T-helper 2 cell (primary cell): ENCODE measurements at places on chromosomes 5 and 9.

GRCh38 chr5:178326374-178326715 is 93.7 kb upstream of the PHYKPL start:
- DNase-seq: no peak

GRCh38 chr5:110956913-110957813 is 114.3 kb upstream of the TSLP start:
- no peak for DNase-seq

DNA sequence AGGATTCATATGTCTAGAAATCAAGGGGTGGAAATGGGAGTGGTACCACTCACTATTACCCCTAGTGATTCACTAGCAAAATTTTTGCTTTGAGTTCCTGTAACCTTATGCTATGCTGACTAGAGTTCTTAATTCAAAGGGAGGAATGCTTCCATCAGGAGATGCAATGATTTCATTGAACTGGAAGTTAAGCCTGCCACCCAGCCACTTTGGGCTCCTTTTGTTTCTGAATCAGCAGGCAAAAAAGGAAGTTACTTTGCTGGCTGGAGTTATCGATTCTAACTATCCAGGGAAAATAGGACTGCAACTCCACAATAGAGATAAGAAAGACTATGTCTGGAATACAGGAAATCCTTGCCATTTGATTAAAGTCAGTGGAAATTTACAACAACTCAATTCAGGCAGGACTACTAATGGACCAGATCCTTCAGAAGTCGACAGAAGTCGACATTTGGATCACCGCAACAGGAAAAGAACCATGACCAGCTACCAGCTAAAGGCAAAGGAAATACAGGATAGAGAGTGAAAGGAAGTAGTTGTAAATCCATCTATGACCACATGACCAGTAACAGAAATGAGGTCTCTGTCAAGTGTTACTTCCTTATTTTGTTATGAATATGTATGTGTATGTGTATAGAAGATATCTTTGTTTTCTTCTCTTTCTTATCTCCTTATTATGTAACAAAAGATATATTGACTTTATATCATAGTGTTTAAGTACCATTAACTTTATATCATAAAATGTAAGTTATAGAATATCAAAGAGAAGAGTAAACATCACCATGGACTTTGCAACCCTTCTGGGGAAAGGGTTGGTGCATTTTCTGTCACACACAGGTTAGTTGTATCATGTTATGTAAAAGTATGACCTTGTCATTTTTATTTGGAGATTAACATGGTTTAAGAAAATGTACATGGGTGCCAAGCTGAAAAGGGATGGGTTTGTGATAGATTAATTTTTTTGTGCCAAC is 198.7 kb upstream of the HAPLN1 start:
- no peak for DNase-seq

GRCh38 chr5:175521313-175521833 is 43.0 kb downstream of the SFXN1 start:
- peak; percentile 53 for DNase-seq

DNA sequence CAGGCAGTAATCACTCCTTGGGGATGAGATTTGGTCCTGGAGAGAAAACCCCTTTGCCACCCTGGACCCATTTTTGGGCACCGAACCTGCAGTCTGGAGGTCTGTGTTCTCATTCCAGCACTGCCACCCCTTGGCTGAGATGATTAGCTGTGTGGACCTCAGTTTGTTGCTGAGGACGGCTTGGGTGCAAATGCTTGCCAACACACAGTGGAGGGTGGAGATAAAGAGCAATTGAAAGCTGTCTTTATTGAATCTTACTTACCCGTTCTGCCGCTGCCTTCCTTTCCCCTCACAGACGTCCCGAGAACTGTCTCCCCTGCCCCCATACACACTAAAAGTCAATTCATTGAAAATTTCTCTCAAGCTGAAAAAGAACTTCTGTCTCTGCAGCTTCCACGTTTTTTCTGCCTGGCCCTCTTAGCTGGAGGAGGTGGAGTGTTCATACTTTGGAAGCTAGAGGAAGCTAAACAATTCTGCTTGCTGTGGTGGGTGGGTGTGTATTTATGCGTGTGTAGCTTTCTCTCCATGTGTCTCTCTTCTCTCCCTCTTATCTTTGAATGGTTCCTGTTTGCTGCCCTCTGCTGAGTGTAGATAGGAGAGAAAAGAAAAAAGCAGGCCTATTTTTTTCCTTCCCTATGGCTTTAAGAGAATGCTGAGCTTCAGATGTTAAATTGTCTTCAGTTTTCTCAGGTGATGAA is 6.6 kb downstream of the GALNT10 start:
- DNase-seq: peak; percentile 24

- no peak for DNase-seq
Measured at GRCh38 chr9:25990376-25990775, 312.1 kb upstream of the TUSC1 start.

- DNase-seq: no peak
Measured at GRCh38 chr5:56479126-56479525, 246.0 kb upstream of the ANKRD55 start.

- no peak for DNase-seq
Measured at GRCh38 chr5:55682071-55682470, 30.1 kb downstream of the SLC38A9 start.

GRCh38 chr5:36052538-36052937 is 14.1 kb downstream of the UGT3A2 start:
- DNase-seq: no peak

- DNase-seq: no peak
Measured at GRCh38 chr5:172455511-172456061, 1.3 kb upstream of the SH3PXD2B start.

- DNase-seq: no peak
Measured at GRCh38 chr5:8349855-8350254, 480.9 kb downstream of the MTRR start.

GRCh38 chr5:174503461-174504265 is 220.7 kb upstream of the MSX2 start:
- no peak for DNase-seq

- DNase-seq: no peak
Measured at GRCh38 chr5:16879191-16879590, 56.9 kb downstream of the MYO10 start.

DNA sequence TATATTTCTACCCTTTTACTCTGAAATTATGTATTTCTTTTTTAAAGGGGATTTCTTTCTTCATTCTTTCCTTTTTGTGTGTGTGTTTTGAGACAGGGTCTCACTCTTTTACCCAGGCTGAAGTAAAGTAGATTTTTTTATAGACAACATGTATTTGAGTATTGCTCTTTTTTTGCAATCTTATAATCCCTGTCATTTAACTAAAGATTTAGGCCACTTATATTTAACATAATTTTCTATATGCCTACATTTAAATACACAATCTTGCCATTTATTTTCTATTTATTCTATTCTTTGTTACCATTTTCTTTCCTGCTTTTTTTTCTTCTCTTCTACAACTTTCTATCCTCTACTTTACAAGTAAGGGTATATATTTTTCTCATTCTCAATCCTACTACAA is 416.0 kb upstream of the IRX2 start:
- no peak for DNase-seq

GRCh38 chr5:57338068-57338867 is 144.3 kb downstream of the ACTBL2 start:
- peak; percentile 54 for DNase-seq

DNA sequence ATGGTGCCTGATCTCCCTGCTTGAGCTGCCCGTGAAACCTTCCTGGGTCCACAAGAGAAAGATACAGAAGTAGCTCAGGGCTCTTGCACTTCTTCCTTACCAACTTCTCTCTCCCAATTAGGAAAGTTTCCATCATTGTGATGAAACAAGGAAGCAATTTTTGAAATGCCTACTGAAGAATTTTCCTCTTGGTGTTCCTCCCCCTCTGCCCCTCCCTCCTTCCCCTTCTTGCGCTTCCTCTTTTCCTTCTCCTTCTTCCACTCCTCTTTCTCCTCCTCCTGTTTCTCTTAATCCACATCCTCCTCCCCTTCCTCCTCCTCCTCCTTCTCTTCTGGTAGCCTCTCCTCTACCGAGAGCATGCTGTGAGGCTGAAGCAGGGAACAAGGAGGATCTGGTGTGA is 36.3 kb upstream of the OTULINL start:
- DNase-seq: no peak

DNA sequence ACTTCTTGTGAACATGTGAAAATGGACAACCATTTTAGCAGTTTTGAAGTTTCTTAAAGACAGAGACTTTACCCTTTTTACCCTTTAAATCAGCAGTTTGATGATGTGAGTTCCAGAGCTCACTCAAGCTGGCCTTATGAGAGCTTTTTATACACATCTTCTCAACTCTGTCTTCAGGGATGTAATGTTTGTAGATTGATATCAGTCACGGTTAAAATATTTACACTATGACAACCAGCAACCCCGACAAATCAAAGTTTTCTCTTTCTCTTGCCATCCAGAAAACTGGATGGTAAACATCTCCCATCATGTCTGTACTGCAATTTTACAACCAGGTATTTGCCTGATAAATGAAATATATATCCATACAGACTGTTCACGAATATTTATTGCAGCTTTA is 233.4 kb upstream of the ST8SIA4 start:
- DNase-seq: no peak

DNA sequence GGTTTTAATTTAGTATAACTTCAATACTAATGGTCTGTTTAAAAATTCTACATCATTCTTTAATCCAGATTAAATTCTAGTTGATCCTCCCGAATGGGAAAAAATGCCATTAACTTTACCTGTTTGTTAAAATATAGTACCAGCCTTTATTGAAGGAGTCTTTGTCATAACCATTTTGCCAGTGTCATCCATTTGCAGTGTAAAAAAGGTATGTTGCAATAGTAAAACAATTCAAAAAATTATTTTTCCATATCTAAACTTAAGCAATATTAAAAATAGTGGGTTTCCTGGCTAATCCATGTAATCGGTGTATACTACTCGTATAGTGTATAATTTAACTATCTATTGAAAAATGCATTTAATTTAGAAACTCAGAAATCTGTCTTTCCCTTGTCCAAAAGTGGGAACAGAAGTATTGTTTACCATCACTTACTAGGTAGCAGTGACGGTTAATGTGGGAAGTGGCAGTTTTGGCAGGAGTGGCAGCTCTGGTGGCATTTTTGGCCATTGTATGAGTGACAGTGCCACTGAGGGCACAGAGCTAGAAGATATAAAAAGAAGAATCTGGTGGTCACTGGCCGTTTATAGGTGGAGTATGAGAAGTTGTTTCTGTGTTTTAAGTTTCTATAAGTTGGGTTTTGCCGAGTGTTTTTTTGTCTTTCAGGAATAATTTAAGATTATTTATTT is 1.9 kb downstream of the AP3S1 start:
- DNase-seq: no peak

DNA sequence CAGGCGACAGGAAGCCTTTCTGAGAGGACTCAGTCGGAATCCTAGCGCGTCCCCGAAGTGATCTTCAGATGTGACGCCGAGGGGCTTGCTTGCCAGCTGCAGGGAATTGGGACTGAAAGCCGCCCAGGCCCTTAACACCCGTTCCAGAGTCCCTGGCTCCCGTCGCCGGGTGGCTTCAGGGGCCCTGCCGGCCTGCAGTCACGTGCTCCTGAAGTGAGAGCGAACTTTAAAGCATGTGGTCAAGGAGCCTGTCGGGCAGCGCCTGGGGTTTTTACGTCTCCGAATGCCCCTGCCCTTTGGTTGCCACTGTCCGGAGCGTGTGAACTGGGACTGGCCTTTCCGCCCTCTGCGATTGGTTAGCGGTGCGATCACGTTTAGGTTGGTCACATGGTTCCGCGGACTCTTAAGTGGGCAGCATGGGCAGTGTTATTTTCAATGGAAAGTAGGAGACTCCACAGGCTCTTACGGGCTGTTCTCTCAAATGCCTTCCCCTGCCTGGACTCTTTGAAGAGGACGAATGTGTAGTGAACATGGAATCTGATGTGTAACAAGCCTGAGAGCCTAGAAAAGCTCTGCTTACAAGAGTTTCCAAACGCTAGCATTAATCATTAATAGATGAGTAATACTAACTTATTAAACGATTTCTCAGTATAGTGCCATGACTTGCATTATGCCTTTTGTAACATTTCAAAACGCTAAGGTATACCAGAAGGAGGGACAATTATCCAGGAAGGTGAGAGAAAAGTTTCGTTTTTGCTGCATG is 1.9 kb downstream of the VLDLR start:
- no peak for DNase-seq

GRCh38 chr9:137499858-137500661 is 40.9 kb upstream of the NSMF start:
- DNase-seq: no peak

DNA sequence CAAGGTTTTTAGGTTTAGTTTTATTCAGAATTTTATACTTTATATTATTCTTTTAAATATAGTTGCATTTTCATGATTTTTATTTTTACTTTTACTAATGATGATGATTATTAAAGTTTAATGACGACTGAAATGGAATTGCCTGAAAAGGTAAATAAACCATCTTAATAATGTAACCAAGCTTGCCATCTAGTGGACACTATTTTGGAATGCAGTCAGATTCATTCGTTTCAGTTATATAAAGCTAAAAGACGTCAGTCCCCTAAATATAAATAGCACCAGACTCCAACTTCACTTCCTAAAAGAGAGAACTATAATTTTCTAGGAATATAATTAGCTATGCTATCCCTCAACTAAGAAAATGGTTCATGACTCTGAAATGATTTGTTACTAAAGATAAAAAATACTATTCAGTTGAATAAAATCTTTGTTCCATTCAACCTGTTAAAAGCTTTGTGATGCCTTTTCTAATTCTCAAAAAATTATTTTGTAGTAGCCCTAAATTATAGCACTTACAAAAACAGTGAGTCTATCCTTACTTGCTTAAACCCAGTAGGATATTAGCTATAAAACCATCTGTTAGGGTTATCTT is 19.9 kb downstream of the ABITRAM start:
- no peak for DNase-seq

DNA sequence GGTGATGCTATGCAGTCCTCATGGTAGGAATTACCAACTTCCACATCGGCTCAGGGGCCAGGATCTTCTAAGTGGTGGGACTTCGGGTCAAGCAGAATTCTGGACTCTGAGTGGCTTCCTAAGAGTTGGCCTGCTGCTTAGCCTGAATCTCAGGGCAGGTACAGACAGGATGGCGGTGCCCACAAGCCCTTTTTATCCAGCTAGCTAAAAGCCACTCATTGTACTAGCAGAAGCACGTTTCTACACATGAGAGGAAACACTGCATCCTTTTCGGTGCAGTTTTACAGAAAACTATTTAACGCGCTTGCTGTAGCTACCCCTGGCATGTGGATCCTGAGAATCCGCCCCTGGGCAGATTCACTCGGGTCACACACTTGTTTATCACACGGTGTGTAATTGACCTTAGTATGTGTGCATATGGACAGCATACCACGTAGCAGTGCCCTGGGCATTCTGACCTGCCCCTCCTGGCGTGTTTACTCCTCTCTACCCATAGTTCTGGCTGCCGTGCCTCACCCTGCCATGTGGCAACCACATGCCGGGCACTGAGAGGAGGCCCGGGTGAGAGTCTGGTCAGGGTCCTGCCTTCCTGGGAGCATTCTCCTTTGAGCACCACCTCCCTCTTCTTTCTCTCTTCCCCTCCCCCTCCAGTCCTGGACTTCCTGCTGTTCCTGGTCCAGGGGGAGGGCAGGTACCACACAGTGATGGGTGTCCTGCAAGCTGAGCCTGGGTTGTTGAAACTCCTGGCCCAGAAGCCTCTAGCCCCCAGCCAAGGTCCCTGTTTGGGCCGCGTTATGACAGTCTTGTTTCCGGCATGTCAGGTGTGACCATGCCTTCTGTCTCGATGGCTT is 65.9 kb downstream of the DAB2IP start:
- DNase-seq: no peak

GRCh38 chr5:150211156-150212030 is 21.5 kb downstream of the SLC6A7 start:
- DNase-seq: no peak

- no peak for DNase-seq
Measured at GRCh38 chr9:98897745-98898144, 46.0 kb upstream of the COL15A1 start.
